Lung (tissue), 17 donors: ENCODE measurements at places on chromosomes 7 and 10. TPM values are rescaled to one million over a fixed set of nuclear protein-coding genes. Genes with fewer than 3 reads are reported as not detected.

DNA sequence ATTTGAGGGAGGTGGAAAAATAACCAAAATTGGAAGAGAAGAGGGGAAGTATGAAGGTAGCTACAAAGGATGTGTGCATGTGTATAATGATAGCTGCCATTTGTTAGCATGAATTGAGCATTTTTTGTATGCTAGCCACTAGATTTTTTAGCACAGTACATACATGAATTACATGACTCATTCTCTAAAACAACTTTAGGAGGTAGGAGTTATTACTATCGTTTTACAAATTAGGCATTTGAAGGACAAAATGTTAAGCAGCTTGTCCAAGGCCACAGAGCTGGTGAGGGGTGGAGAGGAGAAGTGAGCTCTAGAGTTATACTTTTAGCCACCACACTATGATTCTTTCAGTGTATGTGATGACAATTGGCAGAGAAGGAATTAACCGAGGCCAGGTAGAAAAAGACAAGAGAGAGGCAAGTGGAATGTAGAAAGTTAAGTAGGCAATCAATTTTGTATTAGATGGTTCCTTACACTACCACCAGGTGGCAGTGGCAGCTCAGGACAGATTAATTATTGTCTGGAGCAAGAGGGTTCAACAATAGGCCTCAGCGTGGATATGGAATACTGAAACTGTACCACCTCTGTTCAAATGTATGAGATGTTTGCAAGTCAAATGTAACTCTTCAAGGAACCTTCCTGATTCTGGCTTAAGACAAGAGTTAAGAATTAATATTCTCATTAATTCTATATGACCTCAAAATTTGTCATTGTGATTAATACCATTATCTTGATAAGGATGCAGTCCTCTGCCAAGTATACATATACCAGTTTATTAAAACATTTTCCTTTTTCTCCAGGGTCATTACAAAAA, 128.0 kb downstream of the MBL2 start:
- no peak overlapping the region for H3K27ac ChIP-seq
- H3K4me3 ChIP-seq = no peak overlapping the region
- no peaks in the 10 kb centered on the region for H3K4me1 ChIP-seq
- DNase-seq = peak; percentile 70

RSU1 gene
- total RNA-seq = 81.5 TPM

H2BK1 gene
- total RNA-seq = 0.52 TPM

MNX1 gene
- total RNA-seq = not detected

- no peak overlapping the region for H3K4me3 ChIP-seq
- no peak for DNase-seq
- H3K27ac ChIP-seq = no peak overlapping the region
- no peaks in the 10 kb centered on the region for H3K27me3 ChIP-seq
- no peaks in the 10 kb centered on the region for H3K36me3 ChIP-seq
These were observed 387.3 kb upstream of the NPVF start for GRCh38 chr7:25615593-25615992.

GRCh38 chr7:92460109-92460508, 12.8 kb downstream of the GATAD1 start:
- peaks cover 11% of the 10 kb centered on the region for H3K36me3 ChIP-seq
- H3K27me3 ChIP-seq = no peaks in the 10 kb centered on the region
- H3K4me3 ChIP-seq = no peak overlapping the region
- no peak for DNase-seq
- H3K27ac ChIP-seq = no peak overlapping the region

DNA sequence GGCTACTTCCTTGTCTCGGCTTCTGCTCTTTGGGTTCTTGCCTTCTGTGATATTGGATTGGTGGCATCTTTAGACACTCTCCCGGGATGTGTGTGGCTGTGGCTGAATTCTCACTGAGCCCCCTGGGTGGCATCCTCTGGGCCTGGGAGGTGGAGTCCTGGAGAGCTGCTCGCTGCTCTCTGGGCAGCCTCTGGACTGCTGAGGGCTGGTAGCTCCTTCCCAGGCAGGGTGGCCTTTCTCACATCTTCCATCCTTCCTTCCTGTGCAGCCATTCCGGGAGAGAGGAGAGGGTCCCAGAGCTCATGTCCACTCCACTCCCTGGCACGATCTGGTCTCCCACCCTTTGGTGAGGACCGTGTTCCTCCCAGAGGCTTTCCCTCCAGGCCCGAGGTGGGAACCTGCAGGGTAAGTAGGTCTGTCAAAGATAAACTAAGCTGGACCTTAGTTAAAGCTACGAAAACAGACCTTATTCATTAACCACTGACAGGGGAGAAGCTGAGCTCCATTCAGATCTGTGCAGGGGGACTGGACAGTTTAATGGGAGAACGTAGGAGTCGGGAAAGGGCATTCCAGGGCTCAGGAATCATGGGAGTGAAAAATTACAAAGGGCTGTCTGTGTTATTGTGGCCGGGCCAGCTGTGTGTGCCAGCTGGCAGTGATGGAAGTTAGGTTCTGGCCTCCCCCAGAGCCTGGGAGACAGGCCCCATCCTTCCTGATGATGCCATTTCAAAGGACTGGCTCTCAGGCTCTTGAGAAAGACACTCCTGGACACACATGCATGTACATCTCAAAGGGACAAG, 8.7 kb downstream of the ATP6V0E2 start:
- no peak overlapping the region for H3K4me3 ChIP-seq
- H3K27me3 ChIP-seq = no peaks in the 10 kb centered on the region
- H3K27ac ChIP-seq = no peak overlapping the region
- H3K36me3 ChIP-seq = no peaks in the 10 kb centered on the region
- DNase-seq = no peak

DNA sequence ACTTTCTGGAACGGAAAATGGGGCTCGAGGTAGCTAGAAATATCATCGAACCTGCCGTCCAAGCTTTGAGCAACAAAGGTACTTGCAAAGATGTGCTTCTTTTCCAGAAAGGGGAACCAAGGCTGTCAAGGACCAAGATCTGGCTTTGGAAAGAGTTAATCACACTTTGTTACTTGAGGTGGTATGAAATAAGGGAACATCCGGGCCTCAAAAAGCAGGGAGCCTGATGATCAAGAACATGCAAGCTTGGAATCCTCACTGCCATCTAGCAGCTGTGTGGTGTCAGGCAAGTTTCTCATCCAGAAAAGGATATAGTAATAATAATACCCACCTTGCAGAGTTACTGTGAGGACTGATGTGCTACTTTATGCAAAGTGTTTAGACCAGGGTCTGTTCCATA, 329.5 kb downstream of the GRID1 start:
- H3K36me3 ChIP-seq = no peaks in the 10 kb centered on the region
- no peak overlapping the region for H3K4me3 ChIP-seq
- H3K27ac ChIP-seq = no peak overlapping the region
- no peaks in the 10 kb centered on the region for H3K27me3 ChIP-seq

- H3K4me1 ChIP-seq = peaks cover 22% of the 10 kb centered on the region
- peak overlapping the region; percentile 96 for H3K27ac ChIP-seq
- no peaks in the 10 kb centered on the region for H3K27me3 ChIP-seq
- H3K4me3 ChIP-seq = peak overlapping the region; percentile 93
These were observed 1.1 kb downstream of the BAZ1B start for GRCh38 chr7:73520673-73521635.

DNA sequence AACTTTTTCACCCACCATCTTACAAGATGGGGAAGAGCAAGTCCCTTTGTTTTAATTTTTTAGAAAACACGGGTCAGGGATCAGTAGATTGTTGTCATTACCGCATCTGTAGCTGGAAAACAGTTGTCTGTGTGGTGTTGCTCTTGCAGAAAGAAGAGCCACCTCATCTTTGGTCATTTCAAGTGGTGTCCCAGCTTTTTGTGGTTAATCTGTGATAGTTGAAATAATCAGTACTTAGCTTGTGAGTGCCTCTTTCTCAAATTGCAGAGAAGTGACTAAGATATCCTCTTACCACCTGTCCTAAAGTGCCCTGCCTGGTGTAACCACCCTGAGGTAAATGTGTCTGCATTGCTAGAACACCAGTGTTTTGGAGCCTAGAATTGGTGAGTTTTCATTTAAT, 5.5 kb downstream of the PRPF18 start:
- H3K27ac ChIP-seq = no peak overlapping the region
- no peak overlapping the region for H3K4me3 ChIP-seq
- no peaks in the 10 kb centered on the region for H3K27me3 ChIP-seq
- DNase-seq = no peak
- H3K36me3 ChIP-seq = peaks cover 10% of the 10 kb centered on the region
- H3K4me1 ChIP-seq = peaks cover 11% of the 10 kb centered on the region

UFSP1 gene
- 5.8 TPM for total RNA-seq

DNA sequence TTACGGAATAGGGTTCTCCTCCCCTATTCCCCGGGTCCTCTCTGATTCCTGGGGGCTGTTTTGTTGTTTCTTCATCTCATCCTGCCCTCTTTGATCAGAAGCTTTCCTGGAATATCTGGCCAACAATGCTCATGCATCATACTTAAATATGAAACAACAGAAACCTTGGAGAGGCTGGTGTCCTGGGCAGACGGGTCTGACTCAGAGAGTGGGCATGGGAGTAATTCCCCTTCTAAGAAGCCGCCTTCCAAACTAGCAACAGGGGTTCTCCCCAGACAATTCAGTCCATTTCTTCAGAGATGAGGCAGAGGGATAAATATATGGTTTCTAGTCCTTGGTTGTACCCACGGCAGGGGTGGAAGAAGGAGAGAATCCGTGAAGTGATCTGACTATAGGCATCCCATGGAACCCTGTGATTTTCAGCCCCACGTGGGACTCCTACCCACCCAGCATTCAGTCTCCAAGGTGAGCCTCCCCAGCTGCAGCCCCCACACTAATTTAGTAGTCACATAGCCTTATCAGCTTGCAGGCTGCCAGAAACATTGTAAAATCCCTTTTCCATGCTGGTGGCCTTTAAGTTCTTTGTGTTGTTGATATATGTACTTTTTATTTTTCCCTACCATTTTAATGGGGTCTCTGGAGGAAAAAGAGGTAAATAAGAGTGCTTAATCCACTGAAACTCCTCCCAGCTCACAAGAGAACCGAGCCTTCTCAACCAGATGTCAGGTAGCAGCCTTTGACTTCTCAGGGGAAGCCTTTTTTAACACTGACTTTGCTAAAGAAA, 119.2 kb downstream of the SFMBT2 start:
- no peak for DNase-seq
- H3K36me3 ChIP-seq = no peaks in the 10 kb centered on the region
- H3K4me3 ChIP-seq = no peak overlapping the region
- H3K27me3 ChIP-seq = no peaks in the 10 kb centered on the region
- no peak overlapping the region for H3K27ac ChIP-seq

OR2A42 gene
- total RNA-seq = not detected

DNA sequence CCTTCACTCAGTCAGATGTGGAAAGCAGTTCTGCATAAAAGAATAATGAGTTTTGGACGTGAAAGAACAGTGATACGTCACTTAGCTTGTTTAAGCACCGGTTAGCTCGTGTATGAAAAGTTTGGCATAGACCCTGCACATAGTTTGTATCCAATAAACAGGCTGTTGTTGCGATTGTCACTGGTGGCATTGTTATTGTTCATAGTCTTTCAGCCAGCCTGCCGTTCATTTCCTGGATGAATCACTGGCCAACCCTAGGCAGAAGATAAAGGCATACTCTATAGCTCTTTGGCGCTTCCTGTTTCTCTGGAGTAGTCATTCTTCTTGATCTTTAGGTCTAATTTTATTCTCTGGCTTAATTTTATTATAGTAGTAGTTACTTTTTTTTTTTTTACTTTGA, 57.8 kb upstream of the ANKRD30A start:
- no peak overlapping the region for H3K27ac ChIP-seq
- no peak overlapping the region for H3K4me3 ChIP-seq
- H3K36me3 ChIP-seq = no peaks in the 10 kb centered on the region
- DNase-seq = no peak
- H3K4me1 ChIP-seq = no peaks in the 10 kb centered on the region
- H3K27me3 ChIP-seq = no peaks in the 10 kb centered on the region

GRCh38 chr7:111256391-111256790, 165.5 kb downstream of the LRRN3 start:
- H3K4me3 ChIP-seq = no peak overlapping the region
- no peaks in the 10 kb centered on the region for H3K36me3 ChIP-seq
- H3K27ac ChIP-seq = no peak overlapping the region

GRCh38 chr7:135685306-135686084, 23.2 kb downstream of the STMP1 start:
- H3K4me1 ChIP-seq = peaks cover 6% of the 10 kb centered on the region
- H3K27ac ChIP-seq = no peak overlapping the region
- H3K27me3 ChIP-seq = no peaks in the 10 kb centered on the region
- DNase-seq = no peak
- no peak overlapping the region for H3K4me3 ChIP-seq
- H3K36me3 ChIP-seq = peaks cover 5% of the 10 kb centered on the region

GRCh38 chr10:37865957-37866803, 8.8 kb upstream of the ZNF248 start:
- H3K27ac ChIP-seq = no peak overlapping the region
- H3K36me3 ChIP-seq = no peaks in the 10 kb centered on the region
- no peak overlapping the region for H3K4me3 ChIP-seq
- no peaks in the 10 kb centered on the region for H3K27me3 ChIP-seq

GRCh38 chr7:38476764-38477163, 154.4 kb downstream of the AMPH start:
- no peak for DNase-seq
- no peak overlapping the region for H3K27ac ChIP-seq
- no peaks in the 10 kb centered on the region for H3K4me1 ChIP-seq
- H3K4me3 ChIP-seq = no peak overlapping the region
- no peaks in the 10 kb centered on the region for H3K27me3 ChIP-seq

GRCh38 chr10:127148066-127148932, 48.1 kb downstream of the INSYN2A start:
- no peaks in the 10 kb centered on the region for H3K27me3 ChIP-seq
- no peaks in the 10 kb centered on the region for H3K36me3 ChIP-seq
- no peak overlapping the region for H3K4me3 ChIP-seq
- H3K27ac ChIP-seq = no peak overlapping the region
- peaks cover 10% of the 10 kb centered on the region for H3K4me1 ChIP-seq
- DNase-seq = no peak

IGFBP3 gene
- total RNA-seq = 71.8 TPM

FLNC gene
- 24.2 TPM for total RNA-seq

DNA sequence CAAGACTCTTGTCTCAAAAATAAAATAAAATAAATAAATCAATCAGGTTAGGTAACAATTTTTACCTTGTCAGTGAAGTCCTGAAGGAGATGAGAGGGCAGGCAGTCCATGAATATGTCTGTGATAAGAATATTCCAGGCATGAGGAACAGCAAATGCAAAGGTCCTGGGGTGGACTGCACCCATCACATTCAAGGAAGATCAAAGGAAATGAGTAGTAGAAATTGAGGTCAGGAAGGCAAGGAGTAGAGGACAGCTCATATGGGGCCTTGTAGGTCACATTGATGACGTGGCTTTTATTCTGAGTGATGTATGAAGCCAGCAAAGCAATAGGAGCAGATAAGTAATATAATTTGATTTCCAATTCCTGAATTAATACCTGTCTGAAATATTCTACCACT, 76.5 kb upstream of the TCF7L2 start:
- no peaks in the 10 kb centered on the region for H3K27me3 ChIP-seq
- no peaks in the 10 kb centered on the region for H3K36me3 ChIP-seq
- H3K4me3 ChIP-seq = no peak overlapping the region
- no peak overlapping the region for H3K27ac ChIP-seq
- H3K4me1 ChIP-seq = no peaks in the 10 kb centered on the region
- no peak for DNase-seq

AKR1C4 gene
- total RNA-seq = not detected
